GM06990 (cell line): ENCODE measurements at places on chromosomes 2 and 18.

GRCh38 chr2:176984987-176985386 lies 227.6 kb upstream of the HNRNPA3 start:
- DNase-seq = no peak

DNA sequence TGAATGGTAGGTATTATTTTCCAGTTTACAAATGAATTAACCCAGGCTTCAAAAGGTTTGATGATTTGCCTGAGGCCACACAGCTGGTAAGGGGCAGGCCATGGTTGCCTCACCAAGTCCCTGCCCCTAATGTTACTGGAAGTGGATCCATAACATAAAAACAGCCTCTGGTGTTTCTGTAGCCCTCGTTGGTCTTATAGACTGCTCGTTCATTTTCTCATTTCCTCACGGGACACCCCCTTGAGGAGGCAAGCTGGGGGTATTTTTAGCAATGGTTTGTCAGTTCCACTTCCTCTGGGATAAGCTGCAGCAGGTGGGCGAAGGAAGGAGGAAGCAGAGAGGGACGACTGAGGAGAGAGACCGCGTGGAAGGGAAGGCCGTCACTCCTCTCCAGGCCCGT lies 32.9 kb upstream of the NDUFV2 start:
- peak; percentile 61 for DNase-seq

- DNase-seq = no peak
Observed at GRCh38 chr2:230671117-230671516, 41.5 kb upstream of the CAB39 start.

- DNase-seq = no peak
Observed at GRCh38 chr2:634041-634440, 43.2 kb downstream of the TMEM18 start.

DNA sequence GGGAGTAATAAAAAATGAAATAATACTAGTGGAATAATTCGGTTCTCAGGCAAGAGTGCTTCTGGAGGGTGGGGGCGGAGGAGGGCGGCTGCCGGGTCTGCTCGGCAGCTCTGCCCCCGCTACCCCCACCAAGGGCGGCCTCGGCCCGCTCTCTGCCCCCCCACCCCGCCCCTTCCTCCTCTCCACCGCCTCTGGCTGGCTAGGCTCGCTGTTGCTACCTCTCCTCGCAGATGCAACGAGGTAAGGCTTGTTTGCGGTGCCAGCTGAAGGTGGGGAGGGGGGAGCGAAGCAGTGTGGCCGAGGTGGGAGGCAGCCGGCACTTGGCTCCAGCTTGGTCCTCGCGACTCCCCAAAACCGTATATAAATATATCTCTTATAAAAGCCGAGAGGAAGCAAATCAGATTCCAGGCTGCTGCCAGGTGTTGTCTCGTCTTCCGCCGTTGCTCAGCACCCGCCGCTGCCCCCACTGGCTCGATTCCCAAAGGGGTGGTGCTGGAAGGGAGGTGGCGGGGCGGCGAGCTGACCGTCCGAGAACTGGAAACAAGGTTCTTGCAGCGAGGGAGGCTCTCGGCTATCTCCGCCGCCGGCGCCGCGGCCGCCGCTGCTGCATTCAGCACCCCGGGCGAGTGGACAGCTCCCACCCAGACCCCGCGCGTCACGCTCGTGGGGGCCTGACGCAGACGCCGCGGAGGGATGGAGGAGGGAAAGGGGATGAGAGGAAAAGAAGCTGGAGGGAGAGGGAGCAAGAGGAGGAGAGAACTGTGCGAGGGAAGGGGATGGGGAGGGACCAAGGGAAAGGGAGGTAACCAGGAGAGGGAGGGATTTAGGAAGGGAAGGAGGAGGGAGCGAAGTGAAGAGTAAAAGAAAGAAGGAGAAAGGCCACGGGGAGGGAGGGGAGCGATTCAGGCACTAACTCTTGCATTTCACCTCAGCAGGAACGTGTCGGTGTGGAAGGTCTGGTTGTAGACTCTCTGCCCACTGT lies at the start of gene MARCHF4:
MARCHF4 (minus strand) TSS at position 763 of the 982 bp plus-strand sequence. CDS start 2,223 bp downstream, outside the sequence.
- peak; percentile 51 for DNase-seq

DNA sequence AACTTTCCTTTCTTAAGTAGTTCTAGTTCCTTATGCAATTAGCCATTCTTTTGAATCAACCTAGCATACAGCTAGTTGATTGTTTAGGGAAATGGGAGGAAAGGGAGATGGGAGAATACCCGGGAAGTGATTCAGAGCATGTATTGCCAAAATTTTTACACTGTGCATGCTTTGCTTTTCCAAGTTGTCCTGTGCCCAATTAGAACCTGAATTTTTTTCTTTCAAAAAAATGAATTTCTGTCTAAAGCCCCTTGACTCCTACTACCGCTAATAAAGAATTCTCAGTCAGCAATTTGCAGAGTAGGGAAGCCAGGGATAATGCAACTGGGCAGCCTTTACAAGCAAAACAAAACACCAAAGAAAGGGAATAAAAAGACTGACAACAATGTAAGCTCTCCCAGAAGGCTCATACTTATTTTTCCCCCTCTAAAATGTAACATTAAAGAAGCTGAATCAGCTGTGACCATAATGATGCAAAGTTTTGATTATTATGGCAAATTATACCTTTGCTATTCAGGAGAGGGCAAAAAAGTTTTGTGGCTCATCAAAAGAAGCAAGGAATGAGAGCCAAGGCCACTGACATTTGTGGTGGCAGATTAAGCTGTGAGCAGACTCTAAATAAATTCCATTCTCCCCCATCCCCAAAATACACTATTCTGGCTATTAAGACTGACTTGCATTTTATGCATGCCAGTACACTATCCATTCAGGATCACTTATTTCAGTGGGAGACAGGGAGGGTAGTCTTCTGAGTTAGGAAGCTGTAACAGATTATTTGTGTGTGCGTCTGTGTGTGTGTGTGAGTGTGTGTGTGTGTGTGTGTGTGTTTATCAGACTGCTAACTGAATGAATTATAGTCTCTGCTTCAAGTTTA lies 174.3 kb downstream of the ERBB4 start:
- DNase-seq = no peak

DNA sequence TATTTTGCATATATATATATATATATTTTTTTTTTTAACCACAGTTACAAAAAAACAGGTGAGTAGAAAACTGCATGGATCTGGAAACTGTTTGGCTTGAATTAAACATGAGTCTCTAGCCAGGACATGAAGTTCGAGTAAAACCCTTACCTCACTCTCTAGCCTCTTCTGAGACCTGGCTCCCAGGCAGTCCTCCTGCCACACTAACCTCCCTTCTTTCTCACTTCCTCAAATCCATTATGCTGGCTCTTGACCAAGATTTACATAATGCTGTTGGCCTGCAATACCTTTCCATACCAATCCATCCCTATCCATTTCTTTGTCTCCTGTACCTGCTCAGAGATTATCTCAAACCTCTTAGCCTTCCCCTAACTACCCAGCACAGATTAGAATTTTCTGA lies 34.0 kb downstream of the PIGN start:
- DNase-seq = no peak

GRCh38 chr2:197146995-197147394 lies 163.6 kb downstream of the ANKRD44 start:
- DNase-seq = no peak

- DNase-seq = no peak
Observed at GRCh38 chr2:38626326-38627035, 23.8 kb upstream of the HNRNPLL start.

- DNase-seq = no peak
Observed at GRCh38 chr2:180291552-180292421, 284.7 kb upstream of the CWC22 start.

DNA sequence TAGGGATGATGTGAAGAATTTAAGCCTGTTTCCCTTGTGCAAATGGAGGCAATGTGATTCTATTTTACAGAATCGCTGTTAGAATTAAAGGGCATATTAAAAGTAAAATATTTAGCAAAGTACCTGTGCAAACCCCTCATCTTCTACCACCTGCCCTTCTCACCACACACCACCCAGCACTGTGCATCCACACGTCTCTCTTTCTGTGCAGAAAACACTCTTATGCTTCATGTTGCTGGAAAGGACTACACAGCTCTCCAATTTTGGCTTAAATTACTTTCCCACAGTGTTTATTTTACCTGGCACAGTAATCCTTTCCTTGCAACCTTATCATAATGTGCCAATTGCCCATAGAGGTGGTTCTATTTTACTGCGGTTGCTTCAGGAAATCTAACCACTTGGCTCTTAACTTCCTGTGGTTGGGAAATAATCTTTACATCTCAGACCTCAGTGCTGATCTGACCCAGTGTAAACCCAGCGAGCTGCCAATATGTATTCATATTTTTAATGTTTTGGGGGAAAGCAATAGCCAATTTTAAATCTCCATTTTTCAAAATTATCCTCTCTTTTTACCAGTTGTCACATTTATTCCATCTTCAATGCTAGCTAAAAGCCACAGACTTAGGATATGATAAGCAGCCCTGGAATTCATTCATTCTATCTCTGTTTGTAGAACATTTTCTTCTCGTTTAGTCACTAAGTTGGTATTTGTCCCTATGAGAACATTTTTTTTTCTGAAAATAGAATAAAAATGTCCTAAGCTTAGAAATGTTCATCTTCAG lies 250.9 kb downstream of the DSEL start:
- DNase-seq = no peak

GRCh38 chr2:235670974-235671787 lies 177.3 kb downstream of the AGAP1 start:
- DNase-seq = no peak

GRCh38 chr2:105442721-105443120 lies 43.9 kb upstream of the FHL2 start:
- no peak for DNase-seq

GRCh38 chr2:119402645-119403560 lies 28.8 kb upstream of the TMEM37 start:
- DNase-seq = no peak

- no peak for DNase-seq
Observed at GRCh38 chr2:33806041-33806440, 206.9 kb upstream of the FAM98A start.

GRCh38 chr2:10389573-10389972 lies 58.6 kb downstream of the ODC1 start:
- no peak for DNase-seq

GRCh38 chr2:17573804-17574175 lies 33.3 kb downstream of the VSNL1 start:
- no peak for DNase-seq

DNA sequence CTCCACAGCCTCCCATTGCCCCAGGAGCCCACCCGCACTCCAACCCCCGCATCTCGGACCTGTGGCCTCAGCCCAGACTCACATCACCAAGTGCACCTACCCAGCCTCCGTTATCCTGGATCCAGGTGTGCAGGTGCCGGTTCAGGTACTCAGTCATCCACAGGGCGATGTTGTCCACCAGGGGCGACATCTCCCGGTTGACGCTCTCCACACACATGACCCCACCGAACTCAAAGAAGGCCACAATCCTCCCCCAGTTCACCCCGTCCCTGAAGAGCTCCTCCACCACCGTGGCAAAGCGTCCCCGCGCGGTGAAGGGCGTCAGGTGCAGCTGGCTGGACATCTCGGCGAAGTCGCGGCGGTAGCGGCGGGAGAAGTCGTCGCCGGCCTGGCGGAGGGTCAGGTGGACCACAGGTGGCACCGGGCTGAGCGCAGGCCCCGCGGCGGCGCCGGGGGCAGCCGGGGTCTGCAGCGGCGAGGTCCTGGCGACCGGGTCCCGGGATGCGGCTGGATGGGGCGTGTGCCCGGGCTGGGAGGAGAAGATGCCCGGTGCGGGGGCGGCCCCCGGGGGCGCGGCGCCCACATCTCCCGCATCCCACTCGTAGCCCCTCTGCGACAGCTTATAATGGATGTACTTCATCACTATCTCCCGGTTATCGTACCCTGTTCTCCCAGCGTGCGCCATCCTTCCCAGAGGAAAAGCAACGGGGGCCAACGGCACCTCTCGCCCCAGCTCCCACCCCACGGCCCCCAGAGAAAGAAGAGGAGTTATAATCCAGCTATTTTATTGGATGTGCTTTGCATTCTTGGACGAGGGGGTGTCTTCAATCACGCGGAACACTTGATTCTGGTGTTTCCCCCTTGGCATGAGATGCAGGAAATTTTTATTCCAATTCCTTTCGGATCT lies 1.3 kb downstream of the BCL2 start:
- DNase-seq = peak; percentile 89

GRCh38 chr2:239264492-239264837 lies 136.4 kb downstream of the HDAC4 start:
- no peak for DNase-seq

GRCh38 chr2:187421519-187421918 lies 26.5 kb downstream of the CALCRL start:
- DNase-seq = no peak

GRCh38 chr18:9292047-9292446 lies 42.5 kb upstream of the TWSG1 start:
- no peak for DNase-seq

DNA sequence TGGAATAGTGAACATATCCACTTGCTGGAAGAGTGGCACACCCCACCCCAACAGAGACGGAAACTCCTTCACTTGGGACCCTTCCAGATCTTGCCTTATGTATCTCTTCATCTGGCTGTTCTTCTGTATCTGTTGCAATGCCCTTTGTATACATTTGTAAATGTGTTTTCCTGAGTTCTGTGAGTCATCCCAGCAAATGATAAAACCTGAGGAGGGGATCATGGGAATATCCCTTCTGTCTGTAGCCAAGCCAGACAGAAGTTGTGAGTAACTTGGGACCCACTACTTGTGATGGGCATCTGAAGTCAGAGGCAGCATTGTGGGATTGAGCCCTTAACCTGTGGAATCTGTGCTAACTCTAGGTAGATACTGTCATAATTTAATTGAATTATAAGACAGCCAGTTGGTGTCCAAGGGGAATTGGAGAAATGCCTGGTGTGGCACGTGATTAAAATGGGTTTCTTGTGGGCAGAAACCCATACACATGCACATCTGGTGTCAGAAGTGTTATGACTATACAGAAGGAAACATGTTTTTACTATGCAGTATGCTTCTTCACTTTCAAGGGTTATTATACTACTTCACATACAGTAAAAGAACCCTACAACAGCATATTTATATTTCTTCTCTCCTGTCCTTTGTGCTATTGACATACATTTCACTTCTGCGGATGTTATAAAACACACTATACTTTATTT lies 32.3 kb upstream of the TMEM247 start:
- DNase-seq = no peak

GRCh38 chr2:109209412-109209811 lies 80.4 kb downstream of the SH3RF3 start:
- no peak for DNase-seq

GRCh38 chr2:10785260-10785659 lies 27.3 kb downstream of the PDIA6 start:
- DNase-seq = no peak

- no peak for DNase-seq
Observed at GRCh38 chr2:37427241-37427640, 82.8 kb downstream of the QPCT start.

- no peak for DNase-seq
Observed at GRCh38 chr2:33573657-33574056, 25.4 kb downstream of the FAM98A start.
